Stimulated activated CD4-positive, alpha-beta T cell treated with anti-CD3 and anti-CD28 coated beads, Interleukin-4, amount 100 ng/mL, for 4 hours (primary cell): ENCODE measurements at places on chromosomes 3 and 15.
A peak's percentile ranks its signal among the peaks of the same experiment; 100 is the strongest.

GRCh38 chr3:64748244-64748904 is 60.6 kb upstream of the ADAMTS9 start:
- DNase-seq, result no peak

DNA sequence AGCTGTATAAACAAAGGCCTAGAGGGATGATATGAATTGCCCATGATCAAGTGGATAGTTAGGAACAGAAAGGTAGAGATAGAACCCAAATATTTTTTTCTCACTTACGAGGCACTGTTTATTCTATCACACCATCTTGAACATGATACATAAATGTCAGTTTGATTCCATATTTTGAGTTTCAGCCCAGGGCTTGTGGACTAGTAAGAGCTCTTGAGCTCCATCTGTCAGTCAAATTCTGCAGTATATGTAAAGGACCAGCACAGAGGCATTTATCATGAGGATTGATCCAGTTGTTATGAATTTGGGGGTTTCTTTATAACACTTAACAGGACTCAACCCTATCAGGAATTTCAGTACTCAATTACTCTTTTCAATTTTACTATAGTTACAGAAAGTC is 4.8 kb downstream of the SLC27A2 start:
- no peak for DNase-seq

DNA sequence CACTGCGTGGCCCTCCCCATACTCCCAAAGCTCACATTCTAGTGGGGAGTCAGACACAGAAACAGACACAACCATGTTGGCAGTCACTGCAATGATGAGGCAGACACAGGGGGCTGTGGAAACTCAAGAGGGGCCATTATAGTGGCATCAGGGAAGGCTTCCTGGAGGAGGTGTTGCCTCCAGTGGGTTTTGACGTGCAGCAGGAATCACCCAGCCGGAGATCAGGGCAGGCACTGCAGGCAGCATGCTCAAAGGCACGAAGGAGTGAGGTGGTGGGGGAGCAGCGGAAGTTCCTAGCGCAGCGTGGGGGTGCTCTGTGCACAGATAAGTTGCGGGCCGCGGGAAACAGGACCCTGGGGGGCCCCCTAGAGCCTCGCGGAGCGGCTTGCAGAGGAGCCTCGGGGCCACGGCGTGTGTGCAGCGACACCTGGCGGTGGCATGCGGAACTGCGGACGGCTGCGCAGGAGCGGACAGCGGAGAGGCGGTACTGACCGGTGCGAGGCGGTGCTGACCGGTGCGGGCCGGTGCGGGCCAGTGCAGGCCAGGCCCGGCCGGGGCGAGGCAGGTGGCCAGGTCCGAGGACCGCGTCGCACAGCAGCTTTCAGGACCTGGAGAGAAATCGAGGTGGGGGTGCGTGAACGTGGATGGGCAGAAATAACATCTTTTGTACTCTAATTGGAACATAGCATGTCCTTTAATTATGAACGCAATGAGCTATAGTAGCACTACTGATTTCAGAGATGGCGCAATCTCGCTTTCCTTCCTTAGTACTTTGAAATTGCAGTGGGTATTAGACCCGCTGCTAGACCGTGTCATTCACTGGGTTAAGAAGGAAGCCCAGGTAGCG is 101.5 kb downstream of the FBLN2 start:
- peak; percentile 63 for DNase-seq

GRCh38 chr3:177193688-177194268 is 3.5 kb downstream of the TBL1XR1 start:
- DNase-seq, result no peak

DNA sequence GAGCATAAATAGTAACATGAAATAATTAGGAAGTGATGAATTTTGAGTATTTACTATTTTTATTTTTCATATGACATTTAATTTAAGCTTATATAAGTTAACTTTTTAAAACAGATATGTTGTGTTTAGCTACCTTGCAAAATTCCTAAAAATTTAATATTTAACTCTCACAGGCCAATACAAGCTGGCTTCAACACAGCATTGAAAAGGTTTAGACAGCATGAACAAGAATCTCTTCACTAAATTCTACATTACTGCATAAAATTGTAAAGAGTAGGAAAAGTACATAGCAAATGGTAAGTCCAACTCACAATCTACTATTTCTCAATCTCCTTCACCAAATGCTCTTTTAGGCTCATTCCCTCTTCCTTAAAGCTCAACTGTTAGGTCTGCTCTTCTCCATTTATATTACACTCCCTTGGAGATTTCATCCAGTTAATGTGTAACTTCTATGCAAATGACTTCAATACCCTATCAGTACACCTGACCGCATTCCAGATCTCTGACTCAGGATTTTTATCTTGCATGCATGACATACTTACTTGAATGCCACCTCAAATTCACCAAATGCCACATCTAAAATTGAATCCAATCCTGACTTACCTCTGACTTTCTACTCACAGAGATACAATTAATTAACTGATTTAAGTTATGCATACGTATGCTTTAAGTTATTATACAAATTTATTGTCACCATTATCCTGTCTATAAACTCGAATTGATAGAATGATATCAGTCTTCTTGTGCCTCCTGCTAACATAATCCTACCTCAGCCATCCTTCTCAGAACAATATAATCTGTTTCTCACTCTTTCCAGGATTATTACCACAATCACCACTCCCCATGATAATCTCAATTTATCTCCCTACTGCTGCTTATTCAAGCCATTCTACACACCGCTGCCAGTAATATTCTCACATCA is 127.0 kb downstream of the STAG1 start:
- no peak for DNase-seq

DNA sequence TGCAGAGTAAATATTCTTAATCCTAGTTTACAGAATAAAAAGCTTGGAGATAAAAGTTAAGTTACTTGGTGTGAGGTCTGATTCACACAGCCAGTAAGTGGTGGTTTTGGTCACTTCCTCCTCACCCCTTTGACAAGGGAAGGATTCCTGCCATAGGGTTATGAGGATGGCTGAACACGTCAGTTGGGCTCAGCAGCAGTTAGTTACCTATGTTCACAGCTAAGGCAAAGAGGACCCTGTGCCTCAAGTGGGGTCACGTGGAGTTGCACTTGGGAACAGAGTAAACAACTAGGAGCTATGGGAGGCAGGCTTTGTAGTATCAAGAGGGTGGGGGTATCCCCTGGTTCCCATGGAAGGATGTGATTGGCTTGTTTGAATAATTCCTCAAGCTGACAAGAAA is 232.2 kb downstream of the UBE2E2 start:
- no peak for DNase-seq

GRCh38 chr3:177905173-177906125 is 630.8 kb upstream of the KCNMB2 start:
- no peak for DNase-seq

DNA sequence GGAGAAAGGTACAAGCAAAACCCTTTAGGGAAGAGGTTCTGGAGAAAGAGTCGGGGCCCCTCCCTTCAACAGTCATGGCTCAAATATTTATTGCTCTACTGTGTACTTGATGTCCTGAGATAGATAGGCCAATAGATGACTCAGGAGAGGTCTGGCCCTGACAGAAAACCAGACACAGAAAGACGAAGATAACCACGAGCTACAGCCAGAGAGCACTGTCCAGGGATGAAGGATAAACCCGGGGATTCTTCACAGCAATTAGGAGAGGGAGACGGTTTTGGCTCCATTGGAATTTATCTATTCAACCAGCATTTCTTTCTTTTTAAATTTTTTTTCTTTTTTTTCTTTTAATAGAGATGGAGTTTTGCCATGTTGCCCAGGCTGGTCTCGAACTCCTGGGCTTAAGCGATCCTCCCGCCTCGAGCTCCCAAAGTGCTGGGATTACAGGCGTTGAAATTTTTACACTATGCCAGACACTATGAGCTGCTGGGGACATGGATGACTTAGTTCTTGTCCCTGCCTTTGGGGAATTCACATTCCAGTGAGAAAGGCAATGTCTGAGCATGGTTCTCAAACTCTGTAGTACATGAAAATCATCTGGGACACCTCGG is 4.6 kb upstream of the CIDEC start:
- no peak for DNase-seq

DNA sequence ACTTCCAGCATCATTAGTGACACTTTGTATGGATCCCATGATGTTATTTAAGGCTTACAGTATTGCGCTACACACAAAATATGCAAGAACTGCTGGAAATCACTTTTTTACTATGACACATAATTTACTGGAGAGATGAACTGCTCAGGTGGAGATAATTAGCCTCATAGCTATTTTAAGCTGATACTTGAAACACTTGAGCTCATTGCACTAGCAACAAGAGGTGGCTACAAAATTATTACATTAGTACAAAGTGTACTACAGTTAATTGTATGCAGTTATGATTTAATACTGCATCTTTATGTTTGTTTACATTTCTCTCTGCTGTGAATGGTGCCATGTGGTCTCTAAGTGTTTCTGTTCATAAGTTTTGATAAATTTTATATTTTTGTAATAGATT is 6.5 kb upstream of the LZTFL1 start:
- no peak for DNase-seq

- no peak for DNase-seq
Observed at GRCh38 chr15:95432878-95433405, 897.6 kb upstream of the NR2F2 start.

- no peak for DNase-seq
Observed at GRCh38 chr3:147393261-147393942, 12.9 kb downstream of the ZIC4 start.

GRCh38 chr15:71202712-71203111 is 87.4 kb downstream of the THSD4 start:
- no peak for DNase-seq

DNA sequence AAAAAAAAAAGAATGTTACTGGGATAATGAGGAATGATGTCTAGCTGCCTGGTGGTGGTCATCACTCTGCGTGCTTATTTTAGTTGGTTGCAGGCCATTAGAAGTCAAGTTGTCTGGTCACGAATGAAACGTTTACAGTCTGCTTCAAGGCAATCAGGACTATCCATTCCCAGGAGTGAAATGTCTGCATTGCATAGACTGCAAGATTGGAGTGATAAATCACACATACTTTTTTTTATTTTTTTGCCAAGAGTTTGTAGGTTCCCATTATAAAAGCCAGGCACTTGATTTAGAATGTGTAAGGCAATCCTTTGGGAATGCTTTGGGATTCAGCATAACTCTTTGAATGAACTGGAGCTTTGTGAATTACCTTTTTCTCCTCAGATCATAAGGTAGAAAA is 132.3 kb downstream of the STAC start:
- no peak for DNase-seq
